ENCODE measurements at places on chromosomes 6 and 20.
A peak's percentile ranks its signal among the peaks of the same experiment; 100 is the strongest.

GRCh38 chr6:28211840-28212509 lies 13.1 kb upstream of the ZSCAN9 start:
- no peak for DNase-seq

GRCh38 chr6:66865771-66866170 lies 1158.7 kb upstream of the EYS start:
- peak; percentile 54 for DNase-seq

GRCh38 chr6:166119116-166119911 lies 48.3 kb downstream of the TBXT start:
- no peak for DNase-seq

- DNase-seq: no peak
These were observed 611.1 kb upstream of the ARID1B start for GRCh38 chr6:156166093-156166492.

DNA sequence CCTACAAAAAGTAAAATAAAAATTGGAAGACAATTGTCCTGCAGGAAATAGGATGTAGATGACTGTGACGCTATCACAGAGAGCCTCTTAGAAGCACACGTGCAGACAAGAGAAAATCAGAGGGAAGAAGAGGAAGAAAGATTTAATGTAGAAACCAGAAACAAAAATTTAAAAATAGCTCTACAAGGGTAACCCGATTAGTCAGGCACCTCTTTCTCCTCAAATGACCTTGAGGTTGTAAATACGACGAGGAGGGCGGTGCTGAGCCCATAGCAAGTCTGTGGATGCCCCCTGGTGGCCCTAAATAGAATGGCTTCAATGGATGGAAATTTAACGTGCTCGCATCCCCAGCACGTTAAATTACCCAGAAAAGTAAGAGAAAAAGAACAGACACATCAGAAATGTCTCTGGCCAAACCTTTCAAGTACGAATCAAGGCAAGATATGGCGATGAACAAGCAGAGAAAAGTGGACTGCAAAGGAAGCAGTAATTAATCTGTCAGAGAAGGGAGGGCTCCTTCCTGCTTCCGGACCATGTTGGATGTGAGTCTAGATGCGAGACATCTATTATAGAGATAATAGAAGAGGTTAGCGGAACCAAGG lies 4.2 kb upstream of the PRPH2 start:
- DNase-seq: peak; percentile 72

Data from non-pigmented ciliary epithelial cell (primary cell).